ENCODE measurements at places on chromosomes 7 and 10.

- DNase-seq, result peak; percentile 13
Observed at GRCh38 chr10:122567056-122567660, 6.6 kb downstream of the DMBT1 start.

- DNase-seq, result no peak
Observed at GRCh38 chr7:151570366-151570915, 50.7 kb upstream of the RHEB start.

DNA sequence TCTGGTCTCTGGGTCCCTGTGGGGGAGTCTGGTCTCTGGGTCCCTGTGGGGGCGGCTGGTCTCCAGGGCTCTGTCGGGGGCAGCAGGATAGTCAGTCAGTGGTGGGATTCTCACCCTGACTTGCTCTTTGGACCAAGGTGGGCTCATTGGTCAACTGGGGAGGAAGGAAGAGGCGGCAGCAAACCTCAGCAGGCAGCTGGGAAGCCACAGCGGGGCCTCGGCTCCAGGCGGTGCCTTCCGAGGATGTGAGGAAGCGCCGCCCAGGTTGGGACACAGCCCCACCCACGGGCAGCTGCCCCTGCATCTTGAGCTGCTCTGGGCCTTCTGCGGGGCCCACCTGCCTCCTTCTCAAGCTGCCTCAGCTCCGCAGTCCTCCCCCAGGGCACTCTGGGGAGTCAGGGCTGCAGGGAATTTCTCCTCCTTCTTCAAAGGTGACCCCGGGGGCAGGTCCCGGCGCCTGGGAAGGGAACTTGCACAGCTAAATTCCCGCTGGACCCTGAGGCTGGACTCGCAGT, 20.4 kb upstream of the KNDC1 start:
- no peak for DNase-seq

DNA sequence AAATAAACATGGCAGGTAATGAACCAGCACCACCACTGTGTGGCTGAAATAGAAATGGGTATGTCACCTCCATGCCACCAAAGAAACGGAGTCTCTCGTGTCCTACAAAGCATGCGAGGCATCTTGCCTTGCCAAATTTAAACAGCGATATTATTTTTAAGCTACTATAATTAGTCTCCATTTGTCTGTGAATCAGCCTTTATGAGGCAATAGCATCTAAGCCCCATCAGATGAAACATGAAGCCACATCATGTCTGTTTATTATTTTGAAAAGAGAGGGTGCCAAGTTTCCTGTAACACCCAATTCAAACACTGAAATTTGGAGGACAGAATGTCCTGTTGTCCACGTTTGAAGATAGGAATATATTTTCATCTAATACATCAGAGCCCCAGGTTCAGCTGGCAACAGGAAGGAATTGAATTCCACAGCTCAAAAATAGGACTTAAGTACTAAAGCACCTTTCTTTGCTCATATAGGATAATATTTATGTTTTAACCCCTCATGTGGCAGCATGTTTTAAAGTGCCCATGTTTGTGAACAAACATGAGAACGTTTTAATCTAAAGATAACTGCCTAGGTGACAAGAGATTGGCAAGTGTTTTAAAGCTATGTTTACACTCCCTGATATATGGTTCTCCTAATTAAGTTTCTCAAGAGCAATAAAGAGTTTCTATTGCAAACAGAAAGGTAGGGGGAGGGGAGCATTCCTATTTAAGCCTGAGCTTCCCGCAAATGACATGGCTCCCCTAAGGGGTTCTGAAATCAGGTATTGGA, 86.8 kb downstream of the SORBS1 start:
- no peak for DNase-seq

- DNase-seq, result no peak
Observed at GRCh38 chr10:128971374-128972035, 495.5 kb upstream of the MGMT start.

GRCh38 chr7:122383934-122384333, 79.4 kb upstream of the FEZF1 start:
- DNase-seq, result no peak

DNA sequence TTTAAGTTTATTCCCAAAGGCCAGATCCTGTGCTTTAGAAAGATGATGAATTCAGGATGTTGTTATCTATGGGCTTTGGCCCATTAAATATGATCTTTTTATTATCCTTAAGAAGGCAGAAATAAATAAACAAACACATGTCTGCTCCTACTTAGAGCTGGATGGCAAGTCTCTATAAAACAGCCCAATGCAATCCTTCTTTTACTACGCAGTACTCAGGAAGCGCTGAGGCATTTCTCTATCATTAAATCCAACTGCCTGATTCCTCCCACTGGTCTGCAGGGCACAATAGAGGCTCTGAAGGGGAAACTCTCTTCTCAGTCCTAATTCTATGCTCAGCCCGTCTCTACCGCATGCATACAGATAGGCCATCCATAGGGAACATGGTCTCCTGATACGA, 144.5 kb upstream of the TMEM72 start:
- DNase-seq, result no peak

DNA sequence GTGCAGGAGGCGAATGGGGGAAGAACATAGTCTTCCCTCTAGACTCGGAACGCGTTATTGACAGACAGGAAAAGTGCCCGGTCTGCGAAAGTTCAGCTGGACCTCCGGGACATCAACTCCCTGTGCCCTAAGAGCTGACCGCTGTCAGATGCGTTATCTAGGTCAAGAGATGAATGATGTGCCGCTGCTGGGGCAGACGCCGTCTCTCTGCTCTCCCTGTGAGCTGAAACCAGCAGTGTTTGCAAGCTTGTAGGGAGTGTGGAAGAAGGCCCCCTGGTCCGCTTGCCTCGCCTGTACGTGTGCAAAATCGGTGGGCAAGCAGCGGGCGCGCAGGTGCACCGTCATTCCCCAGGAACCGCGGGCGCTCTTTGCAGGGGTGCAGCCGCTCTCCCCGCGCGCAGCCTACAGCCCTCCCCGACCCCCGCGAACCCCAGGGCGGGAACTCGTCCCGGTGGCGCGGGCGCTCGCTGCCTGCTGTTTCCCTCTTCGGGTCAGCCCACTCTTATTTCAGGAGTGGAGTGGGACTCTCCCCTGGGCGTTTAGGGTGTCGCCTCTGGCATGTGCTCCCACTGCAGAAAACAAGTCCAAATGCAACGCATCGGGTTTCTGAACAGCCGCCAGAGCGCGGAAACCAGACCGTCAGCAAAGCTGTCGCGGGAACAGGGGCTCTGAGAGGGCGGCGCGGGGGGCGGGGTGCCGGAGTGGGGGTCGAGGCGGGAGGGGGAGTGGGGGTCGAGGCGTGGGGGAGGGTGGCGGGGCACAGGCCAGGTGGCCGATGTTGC, 1.8 kb upstream of the PFKFB3 start:
- DNase-seq, result no peak

- peak; percentile 8 for DNase-seq
Observed at GRCh38 chr10:128263891-128264688, 137.9 kb upstream of the MKI67 start.

Measured in nucleus accumbens (tissue), 56 donors.